ENCODE measurements at places on chromosomes 7 and 10. TPM values are rescaled to one million over a fixed set of nuclear protein-coding genes. Genes with fewer than 3 reads are reported as not detected.
A peak's percentile ranks its signal among the peaks of the same experiment; 100 is the strongest.

ASZ1 gene
- not detected for total RNA-seq

SCIN gene
- total RNA-seq: 0.39 TPM

BAZ1B gene
- total RNA-seq: 21.4 TPM

ARID5B gene
- 2.6 TPM for total RNA-seq

EVX1 gene
- total RNA-seq: not detected

AOAH gene
- 2.3 TPM for total RNA-seq

DNA sequence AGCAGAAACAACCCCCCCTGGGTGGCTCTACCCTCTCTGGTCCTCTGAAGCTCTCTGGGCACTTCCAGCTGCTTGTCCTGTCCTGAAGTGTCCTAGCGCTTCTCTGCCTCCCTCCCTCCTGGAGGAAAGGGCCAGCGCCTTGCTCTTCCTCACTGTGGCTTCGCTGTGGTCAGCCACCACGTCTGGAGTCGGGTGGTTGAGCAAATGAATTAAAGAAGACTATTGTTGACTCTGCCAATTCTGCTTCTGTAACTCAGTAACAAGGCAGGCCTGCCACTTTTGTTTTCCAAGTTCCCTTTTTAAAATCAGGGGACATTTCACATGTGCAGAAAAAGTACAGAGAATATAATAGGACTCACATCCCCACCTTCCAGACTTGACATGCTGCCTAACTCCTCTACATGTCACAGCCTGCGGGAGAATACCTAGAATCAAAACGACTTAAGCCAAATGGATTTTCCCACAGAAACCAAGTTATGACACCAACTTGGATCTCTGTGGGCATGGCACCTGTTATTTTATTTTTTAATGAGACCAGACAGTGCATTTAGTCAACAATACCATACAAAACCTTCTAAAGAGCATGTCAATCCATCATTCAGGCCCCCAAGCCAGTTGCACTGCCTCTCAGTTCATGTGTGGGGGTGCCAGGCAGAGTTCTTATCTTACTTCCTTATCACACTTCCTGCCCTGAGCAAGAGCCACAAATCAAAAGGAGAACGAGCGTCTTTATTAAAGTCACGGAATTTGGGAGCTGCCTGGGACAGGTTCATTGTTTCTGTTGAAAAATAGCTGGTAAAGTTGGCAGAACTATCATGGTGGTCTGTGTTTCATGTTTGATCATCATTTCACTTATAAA is 6.8 kb downstream of the FFAR4 start:
- peak; percentile 12 for DNase-seq

- no peak for DNase-seq
Observed at GRCh38 chr10:109866995-109867635, 56.2 kb downstream of the XPNPEP1 start.

- no peak for DNase-seq
Observed at GRCh38 chr10:90862908-90863514, 5.2 kb upstream of the HTR7 start.

DNA sequence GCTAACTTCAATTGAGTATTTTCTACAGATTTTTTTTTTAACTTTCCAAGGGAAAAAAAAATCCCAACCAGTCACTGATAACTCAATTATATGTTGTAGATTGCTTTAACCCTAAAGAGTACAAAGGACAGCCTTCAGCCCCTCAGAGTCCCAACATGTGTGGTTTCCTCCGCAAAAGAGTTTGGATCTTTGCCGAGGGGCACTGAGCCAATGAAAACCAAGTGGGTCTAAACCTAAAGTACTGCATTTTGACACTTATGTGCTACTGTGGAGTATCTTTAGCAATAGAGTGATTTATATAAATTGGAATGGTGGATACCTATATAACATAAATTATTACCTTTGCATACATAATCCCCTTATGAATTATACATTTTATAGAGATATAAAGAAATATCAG is 91.5 kb downstream of the SEMA3D start:
- no peak for DNase-seq

GRCh38 chr10:74179111-74179710 is 28.2 kb downstream of the ADK start:
- DNase-seq: no peak

GRCh38 chr7:124667312-124668153 is 98.1 kb downstream of the GPR37 start:
- DNase-seq: no peak

- DNase-seq: no peak
Observed at GRCh38 chr7:20385126-20385525, 54.4 kb downstream of the ITGB8 start.

DNA sequence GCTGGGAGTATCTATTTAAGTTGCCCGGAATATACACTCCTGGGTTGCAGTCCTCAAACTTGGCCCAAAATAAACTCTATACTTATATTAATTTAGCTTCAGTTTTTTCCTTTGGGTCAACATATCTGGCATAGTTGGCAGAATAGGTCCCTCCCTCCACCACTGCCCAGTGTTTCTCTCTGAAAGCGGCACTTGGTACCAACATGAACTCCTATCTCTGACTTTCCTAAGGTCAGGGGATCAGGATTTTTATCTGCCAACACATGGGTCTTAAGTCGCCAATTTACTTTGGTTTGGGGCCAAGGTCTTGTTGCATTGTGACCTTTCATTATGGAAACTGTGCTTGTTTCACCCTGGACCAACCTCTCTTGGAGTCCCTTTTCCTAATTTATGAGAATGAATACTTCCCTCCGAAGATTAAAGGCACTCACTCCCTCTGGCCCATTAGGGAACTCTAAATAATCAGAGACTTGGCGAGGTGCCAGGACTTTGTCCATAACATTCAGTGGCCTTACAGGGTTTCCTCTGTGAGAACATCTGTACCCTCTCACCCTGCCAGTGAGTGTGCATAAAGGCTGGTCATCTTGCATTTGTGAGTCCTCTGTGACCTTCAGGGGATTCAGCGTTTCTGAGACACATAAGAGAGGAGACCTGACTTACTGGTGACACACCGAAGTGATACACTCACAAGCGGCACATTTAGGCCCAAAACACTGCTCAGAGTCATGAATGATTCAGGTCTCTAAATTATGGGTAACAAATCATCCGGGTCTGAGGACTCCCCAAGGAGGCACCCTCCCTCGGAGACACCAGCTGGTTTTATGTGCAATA is 19.7 kb upstream of the FKBP9 start:
- no peak for DNase-seq

DNA sequence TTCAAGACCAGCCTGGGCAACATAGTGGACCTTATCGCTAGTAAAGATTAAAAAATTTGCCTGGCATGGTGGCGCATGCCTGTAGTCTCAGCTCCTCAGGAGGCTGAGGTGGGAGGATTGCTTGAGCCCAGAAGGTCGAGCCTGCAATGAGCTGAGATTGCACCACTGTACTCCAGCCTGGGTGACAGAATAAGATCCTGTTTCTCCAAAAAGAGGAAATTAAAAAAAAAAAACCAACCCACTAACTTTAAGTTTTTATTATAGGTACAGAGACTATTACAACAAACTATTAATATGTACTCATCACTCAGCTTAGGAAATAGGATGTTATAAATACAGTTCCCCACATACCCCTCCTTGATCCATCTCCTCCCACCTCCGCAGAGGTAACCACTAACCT is 30.2 kb downstream of the DHTKD1 start:
- no peak for DNase-seq

DNA sequence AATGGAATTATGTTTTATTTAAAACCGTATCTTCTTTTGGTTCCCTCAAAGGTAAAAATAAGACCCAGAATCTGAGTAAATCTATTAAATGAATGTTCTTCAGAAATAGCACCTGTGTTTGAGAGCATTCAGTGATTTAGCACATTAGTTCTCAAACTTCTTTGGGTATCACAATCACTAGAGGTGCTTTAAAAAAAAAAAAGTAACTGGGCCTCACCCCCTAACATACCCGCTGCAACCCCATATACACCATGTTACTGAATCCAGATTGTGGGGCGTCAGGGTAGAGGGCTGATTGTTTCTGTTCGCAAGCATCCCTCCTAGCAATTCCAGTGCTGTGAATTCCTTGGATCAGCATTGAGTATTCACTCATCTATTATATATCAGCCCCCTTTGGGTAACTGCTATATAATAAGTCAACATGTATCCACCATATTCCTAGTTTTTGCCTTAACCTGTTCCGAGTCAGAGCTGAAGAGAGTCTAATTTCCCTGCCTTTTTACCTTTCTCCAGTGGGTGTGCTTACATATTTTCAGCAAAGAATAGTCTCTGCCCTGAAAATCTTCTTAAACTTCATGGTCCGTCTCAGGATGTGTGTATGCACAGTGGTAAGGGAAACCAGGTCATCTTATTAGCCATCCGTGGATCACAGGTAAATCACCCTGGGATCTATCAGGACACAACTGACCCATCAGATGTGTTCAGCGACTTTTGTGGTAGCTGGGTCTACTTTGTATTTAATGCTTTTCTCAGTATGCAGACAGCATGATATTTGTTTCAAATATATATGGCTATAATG is 40.2 kb downstream of the CALML5 start:
- no peak for DNase-seq

DNA sequence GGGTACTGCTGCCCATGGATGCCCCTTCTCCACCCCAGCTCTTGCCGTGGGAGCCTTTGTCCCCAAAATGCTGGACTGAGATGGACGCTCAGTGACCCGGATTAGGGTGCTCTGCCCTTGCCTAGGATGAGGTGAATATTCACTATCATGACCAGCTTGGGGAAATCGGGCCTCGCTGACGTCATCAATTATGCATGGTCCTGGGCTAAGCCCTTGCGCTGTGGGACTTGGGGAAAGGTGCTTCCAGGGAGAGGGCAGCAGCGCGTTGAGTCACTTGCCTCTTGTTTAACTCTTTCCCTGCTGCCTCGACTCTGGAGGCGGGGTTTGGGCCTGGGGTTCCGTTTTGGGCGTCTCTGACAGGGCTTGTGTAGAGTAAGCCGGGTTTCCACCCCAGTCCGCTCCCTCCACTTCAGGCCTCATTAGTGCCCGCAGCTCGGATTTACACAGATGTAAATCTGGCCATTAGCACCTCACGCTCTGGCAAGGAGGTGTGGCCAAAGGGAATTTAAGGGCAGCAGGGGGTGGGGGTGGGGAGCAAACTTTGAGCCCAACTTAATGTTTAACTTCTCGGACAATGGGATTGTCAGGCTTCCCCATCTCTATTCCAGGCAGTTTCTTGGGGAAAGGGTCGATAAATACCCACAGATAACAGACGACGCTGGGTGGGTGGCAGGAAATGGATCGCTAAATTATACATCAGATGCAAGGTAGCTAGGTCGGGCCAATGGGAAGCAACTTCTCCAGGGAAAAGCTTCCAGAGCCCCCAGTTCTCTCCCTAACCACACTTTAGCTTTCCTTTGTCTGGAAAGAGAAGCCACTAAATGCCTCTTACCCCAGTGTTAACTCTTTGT is 51.3 kb upstream of the TCF7L2 start:
- DNase-seq: peak; percentile 56

GRCh38 chr7:117550625-117551024 is 70.8 kb downstream of the CFTR start:
- DNase-seq: no peak

GRCh38 chr10:114195079-114195478 is 15.9 kb downstream of the TDRD1 start:
- DNase-seq: no peak

DNA sequence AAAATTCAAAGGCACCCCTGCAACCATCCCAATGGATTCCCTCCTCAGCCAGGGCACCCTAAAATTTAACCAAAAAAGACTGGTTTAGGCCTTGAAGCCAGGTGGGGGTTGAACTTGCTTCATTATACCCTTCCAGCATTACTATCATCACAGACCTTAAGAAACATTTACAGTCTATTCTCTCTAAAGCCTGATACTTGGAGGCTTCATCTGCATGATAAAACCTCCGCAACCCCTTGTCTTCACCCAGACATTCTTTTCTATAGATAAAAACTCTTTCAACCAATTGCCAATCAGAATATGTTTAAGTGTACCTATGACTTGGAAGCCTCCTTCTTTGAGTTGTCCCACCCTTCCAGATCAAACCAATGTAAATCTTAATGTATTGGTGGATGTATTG is 17.9 kb downstream of the AVL9 start:
- no peak for DNase-seq

- peak; percentile 32 for DNase-seq
Observed at GRCh38 chr10:86962136-86962980, 4.0 kb downstream of the SNCG start.

DNA sequence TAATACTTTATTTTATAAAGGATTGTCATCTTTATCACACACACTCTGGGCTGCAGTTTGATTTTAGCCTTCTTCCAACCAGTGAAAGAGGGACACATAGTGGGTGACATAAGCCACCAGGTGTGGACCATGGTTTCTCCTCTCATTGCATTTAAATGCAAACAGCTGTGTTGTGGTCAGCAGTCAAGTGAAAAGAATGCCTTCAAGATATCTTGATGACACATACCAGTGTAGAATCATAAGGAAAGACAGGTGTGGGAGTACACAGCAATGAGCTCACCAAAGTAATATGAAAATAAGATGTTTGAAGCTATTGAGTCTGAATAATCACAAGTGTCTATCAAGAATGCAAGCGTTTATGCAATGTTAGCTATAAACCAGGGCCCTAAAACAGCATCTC is 580.0 kb downstream of the XPNPEP1 start:
- DNase-seq: no peak

GRCh38 chr10:122455376-122456079 is 1.1 kb downstream of the ARMS2 start:
- no peak for DNase-seq

- DNase-seq: no peak
Observed at GRCh38 chr7:50422858-50423257, 27.3 kb downstream of the FIGNL1 start.

DNA sequence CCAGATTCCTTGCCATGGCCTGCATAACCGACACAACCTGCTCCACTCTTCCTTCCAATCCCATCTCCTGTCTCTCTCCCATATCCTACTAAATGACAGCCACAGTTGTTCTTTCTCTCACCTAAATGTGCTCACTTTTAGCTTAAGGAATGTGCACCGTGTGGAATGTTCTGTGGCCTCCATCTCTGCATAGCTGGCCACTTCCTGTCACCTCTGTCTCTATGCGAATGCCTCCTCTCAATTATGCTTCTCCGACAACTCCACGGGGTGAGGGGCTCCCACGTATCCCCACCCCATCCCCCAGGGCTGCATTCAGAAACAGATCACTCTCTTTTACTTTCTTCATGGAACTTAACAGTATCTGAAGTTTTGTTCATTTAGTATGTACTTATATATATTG is 110.7 kb downstream of the RAB18 start:
- DNase-seq: no peak

- DNase-seq: no peak
Observed at GRCh38 chr10:62830679-62831078, 14.5 kb upstream of the EGR2 start.

DNA sequence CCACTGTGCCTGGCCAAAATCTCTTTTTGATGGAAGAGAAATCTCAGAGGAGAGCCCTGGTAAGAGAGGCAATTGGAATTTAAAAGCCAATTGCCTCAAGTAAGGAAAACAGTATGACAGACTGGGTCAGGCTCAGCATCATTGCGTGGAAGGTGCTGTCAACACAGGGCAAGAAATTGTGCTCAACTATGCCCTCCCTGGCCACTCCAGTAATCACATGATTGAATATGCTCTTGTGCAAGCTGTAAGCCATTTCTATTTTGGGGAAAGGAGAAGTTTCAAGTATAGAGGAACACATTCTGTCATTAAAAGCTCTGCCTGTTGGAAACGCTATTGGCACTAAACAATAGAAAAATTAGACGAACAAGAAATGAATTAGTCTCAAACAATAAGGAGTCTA is 1127.7 kb downstream of the REEP3 start:
- DNase-seq: no peak

GRCh38 chr7:105885387-105886111 is 9.2 kb upstream of the ATXN7L1 start:
- no peak for DNase-seq

GRCh38 chr10:75544386-75544785 is 113.0 kb downstream of the LRMDA start:
- no peak for DNase-seq

Data from pancreas (tissue), 10 donors.